ENCODE measurements at places on chromosomes 16 and 17.

DNA sequence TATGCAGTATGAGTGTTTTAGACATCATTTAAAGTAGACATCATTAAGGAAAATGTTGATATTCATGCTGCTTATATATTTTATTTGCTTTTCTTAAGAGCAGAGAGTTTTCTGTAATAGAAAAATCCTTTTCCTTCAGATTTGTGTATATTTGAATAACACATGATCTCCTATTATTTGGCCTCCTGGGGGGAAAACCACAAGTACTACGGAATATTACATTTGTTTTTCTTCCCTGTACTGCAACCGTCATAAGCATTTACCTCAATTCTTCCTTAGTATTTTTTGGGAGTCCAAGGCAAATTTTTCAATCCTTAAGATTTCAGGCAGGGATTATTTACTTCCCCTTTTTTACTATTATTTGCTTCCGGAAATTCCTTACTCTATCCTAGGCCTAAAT lies 6.0 kb downstream of the RSPRY1 start:
- no peak for DNase-seq

DNA sequence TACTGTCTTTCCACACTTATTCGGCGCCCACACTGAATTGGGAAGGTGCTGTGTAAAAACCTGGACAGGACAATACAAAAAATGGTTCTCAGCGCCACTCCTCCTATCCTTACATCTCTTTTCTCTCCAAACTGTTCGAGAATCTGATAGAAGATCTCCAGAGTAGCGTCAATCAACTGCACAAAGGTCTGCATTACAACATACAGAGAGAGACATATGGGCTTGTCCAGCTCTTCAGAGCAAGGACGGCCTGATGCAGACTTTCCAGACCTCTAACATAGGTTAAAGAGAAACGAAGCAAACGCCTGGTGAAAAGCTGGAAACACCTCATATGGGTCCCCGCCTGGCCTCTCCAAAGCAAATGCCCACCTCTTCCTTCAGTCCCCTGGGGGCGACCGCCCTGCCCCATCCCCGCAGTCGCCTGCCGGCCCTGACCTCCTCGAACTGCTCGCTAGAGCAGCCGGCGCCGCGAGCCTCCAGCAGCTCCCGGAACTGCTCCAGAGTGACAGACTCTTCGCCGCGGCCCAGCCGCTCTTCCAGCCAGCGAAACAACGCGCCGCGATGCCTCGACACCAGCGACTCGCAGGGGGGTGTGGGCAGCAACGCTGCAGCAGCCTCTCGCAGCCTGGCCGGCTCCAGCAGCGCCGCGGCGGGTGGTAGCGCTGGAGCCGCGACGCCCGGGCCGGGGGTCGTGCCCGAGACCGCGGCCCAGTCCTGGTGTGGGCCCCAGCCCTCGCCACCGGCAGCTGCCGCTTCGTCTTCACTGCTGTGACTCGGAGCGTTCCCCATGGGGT lies 526 bp downstream of the ZZEF1 start:
- DNase-seq: no peak

- no peak for DNase-seq
Measured at GRCh38 chr17:42681976-42682721, at the start of gene CNTNAP1. TSS of gene CNTNAP1 (plus strand) at chr17:42682531. CDS start at chr17:42682830, 299 bp downstream.

- no peak for DNase-seq
Measured at GRCh38 chr17:40777459-40777858, 4.9 kb downstream of the KRT27 start.

GRCh38 chr16:54590836-54591235 lies 304.2 kb upstream of the IRX3 start:
- no peak for DNase-seq

- peak; percentile 58 for DNase-seq
Measured at GRCh38 chr17:78839762-78840529, 668 bp downstream of the USP36 start.

DNA sequence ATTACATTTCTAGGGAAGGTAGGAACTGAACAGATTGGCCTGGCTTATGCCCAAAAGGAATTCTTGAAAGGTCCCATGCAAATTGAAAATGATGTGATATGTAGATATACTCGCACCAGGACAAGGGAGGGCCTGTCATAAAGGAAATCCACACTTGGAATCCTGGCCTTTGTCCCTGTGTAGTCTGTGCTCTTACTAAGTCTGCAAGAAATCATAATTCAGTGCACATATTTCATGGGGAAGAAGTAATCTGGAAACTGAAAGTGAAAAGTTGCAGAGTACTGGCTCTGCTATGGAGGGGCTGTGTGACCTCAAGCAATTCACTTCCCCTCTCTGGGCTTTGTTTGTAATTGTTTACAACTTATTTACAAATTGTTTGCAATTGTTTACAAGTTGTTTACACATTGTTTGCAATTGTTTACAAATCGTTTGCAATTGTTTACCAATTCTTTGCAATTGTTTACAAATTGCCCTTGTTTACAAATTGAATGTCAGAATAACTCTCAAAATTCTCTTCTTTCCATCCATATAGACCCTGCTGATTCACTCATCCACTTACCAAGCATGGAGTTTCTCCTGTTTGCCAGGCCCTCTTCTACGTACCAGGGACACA lies 12.9 kb downstream of the SCNN1G start:
- DNase-seq: no peak

DNA sequence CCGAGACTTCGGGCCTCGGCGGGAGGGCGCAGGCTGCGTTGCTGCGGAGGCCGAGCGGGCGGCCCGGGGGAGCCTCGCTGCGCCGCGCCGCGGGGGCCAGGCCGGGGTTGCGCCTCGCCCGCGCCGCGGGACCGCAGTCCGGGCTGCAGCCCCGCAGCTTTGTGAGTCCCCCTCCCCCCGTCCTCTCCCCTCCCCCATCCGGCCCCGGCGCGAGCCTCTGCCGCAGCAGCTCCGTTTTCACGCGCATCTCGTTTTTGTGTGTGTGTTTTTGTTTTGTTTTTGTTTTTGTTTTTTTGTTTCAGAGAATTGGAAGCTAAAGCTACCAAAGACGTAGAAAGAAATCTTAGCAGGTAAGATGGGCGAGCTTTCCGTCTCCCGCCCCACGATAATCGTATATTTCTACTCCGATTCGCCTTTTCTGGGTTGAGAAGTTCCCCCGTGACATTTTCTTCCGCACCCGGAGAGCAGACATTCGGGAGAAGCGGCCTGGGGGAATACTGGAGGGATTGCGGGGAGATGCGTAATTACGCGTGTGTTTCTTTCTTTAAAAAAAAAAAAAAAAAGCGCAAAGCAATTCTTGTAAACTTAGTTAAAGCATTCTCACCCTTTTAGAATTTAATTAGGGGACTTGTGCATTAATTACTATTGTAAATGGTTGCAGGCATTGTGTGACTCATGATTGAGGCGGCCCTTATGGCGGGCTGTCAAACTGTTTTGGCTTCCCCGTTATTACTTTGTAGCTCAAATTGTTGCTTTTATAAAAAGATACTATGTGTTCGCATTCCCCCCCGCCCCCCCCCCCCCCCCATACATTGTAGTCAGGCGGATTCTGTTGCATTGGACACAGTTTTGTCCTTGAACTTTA lies 732 bp downstream of the TNRC6A start:
- DNase-seq: peak; percentile 76

DNA sequence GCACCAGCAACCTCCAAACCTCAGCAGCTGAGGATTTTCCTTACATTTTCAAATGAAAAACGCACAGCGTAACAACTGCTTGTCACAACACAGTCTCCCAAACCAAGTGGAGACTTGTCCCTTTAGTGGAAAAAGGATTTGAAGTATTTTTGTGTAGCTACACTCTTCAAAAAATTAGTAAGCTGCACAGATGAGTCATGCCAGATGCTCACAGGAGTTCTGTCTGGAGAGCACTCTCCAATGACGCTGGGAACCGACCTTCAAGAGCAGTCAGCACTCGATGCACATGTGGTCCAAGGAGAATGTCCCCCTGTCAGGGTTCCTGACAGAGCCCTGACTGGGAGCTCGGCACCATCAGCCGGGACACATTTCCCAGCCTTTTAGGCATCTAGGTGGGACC lies 39.8 kb downstream of the MAP1LC3B start:
- DNase-seq: no peak

GRCh38 chr17:73566905-73567782 lies 77.1 kb downstream of the SDK2 start:
- no peak for DNase-seq

- DNase-seq: no peak
Measured at GRCh38 chr17:62112229-62112628, 47.2 kb upstream of the MED13 start.

DNA sequence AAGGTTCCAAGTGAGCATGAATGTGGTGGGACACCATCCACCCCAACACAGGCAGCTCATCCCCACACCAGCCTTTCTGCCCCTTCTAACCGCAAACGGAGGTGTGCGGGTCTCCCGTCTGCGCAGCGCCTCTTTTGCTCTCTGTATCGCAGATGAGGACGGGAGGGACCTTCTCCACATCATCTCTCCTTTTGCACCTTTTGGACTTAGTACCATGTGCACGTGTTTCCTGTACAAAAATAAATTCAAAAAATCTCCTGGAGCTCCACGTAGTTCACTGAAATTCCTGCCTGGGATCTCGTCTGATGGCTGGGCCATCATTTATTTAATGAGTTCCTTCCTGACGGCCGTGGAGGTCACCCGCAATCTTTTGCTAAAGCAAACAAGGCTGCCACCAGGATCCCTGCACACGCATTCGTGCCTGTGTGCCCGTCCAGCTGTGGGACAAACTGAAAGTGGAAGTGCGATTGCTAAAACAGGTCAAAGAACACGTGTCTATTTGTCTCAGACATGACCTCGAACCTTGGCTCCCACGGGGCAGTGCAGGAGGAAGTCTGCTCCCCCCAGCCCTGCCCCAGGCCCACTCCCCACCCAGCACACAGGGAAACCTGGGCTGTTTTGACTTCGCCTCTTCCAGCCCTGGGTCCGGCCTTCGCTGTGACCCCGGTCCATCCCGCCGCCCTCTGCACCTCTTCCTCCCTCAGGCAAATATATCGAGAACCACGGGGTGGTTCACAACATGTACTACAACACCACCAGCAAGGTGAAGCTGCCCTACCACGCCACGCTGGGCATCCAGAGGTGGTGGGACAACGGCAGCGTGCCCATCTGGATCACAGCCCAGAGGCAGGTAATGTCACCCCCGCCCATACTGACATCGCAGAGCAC lies 2.3 kb downstream of the ENPP7 start:
- DNase-seq: no peak

- no peak for DNase-seq
Measured at GRCh38 chr17:56935461-56935860, 21.6 kb upstream of the TRIM25 start.

GRCh38 chr17:63701868-63702720 lies 2.2 kb upstream of the LIMD2 start:
- no peak for DNase-seq

- DNase-seq: peak; percentile 79
Measured at GRCh38 chr17:79789943-79790804, 6.7 kb downstream of the CBX8 start.

DNA sequence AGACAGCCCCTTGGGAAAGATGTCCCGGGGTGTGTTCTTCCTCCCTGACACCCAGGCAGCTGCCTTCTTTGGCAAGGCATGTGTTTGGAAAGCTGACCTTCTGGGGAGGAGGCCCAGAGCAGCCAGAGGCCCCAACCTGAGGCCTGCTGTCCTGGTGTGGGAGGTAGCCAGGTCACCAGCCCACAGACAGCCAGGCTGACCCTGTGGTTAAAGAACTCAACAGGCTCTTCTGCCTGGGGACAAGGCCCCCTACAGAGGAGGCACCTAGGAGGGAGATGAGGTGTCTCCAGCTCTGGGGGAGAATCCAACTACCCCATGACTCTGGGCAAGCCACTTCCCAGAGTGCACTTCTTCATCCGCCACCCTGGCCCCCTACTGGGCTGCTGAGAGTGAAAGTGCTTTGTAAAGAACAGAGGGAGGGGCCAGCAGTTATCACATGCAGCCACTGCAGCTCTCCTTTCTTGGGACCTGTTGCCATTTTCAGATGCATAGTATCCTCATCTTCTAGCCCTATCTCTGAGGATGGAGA lies 13.1 kb upstream of the SREBF1 start:
- peak; percentile 69 for DNase-seq

- DNase-seq: no peak
Measured at GRCh38 chr17:47009759-47010594, 30.9 kb upstream of the RPRML start.

DNA sequence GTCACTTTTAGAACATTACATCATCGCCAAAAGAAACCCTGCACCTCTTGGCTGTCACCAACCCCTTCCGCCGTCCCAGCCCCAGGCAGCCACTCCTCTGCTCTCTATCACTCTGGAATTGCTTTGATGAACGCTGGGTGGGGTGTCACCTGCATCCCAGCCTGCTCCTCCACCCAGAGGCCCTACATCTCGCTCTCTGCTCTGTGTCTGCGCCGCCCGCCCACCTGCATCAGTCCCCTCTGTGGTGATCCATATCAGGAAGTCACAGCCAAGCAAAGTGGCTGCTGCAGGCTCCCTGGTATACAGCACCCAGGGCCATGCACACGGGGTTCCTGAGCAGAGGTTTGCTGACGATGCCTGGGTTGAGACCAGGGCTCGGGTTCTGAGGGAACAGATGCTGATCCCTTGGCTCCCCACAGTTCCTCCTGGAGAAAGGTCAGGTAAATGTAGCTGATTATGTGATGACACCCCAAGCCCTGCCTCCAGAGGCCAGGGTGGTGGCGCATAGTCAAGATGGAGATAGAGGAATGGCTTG lies 30.8 kb downstream of the MPRIP start:
- DNase-seq: no peak

DNA sequence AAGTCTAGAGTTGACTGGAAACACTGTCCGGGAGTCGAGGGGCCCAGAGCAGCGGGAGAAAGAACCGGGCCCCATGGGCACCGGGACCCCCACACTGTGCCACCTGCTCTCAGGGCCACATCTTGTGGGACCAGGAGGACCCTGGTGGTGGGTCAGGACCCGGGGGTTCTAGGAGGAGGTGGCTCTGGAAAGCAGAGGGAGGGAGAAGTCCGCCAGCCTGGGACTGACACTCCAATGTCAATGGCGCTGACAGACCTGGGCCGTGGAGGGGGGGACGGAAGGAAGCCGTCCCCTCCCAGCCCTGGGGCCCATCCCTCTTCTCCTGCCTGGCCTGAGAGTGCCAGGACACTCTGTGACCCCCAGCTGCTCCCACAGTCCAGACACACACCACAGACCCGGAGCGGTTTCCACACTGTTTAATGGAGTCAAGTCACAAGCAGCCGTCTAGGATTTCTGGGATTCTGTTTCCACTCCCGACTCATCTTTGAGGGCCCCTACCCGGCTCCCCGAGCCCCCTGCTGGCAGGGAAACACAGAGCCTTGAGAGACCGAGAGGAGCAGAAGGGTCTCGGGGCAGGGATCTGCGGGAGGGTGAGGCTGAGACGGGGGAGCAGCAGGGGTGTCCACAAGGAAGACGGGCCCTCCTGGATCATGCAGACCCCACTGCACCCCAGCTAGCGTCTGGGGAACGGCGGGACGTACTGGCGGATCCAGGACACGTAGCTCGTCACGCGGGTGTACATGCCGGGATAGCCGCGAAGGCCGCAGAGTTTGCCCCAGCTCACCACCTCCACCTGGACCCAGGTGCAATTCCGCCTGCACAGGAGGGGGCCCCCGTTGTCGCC lies 23.5 kb upstream of the UBE2I start:
- DNase-seq: no peak

- no peak for DNase-seq
Measured at GRCh38 chr17:71496552-71496951, 624.3 kb upstream of the SOX9 start.

Measured in eye (tissue), 1 donor.